ENCODE measurements at places on chromosomes 5 and 9. TPM values are rescaled to one million over a fixed set of nuclear protein-coding genes. Genes with fewer than 3 reads are reported as not detected.

Gene WDR31
- 1.2 TPM for total RNA-seq

Gene PCDHGA1
- total RNA-seq, result 0.44 TPM

Gene OCLN
- 2.4 TPM for total RNA-seq

Gene CTSV
- total RNA-seq, result 0.44 TPM

Gene SLCO6A1
- total RNA-seq, result 0.31 TPM

Gene BARHL1
- not detected for total RNA-seq

Gene SPINK4
- 0.31 TPM for total RNA-seq

- H3K27me3 ChIP-seq, result no peaks in the 10 kb centered on the region
- H3K27ac ChIP-seq, result peak overlapping the region; percentile 80
- no peak overlapping the region for H3K4me3 ChIP-seq
- no peaks in the 10 kb centered on the region for H3K36me3 ChIP-seq
Measured at GRCh38 chr5:142296914-142297417, 27.9 kb downstream of the SPRY4 start.

DNA sequence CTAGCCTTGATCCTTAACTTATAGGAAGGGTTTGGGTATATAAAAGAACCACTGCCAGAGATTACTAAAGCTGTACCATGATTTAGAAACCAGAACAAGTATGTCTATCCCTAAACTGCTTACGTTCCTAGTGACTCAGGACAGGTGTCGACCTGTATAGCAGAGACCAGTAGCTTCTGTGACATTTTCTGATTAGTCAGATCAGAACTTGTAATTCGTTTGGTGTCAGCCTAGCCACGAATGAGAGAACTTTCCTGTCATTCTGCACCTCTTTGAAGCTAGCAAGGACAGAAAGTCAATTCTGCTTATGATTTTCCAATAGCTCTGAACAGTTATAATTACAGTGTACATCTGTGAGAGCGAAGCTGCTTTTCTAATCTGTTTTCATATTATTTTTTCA lies 39.5 kb downstream of the PRKACG start:
- H3K4me3 ChIP-seq, result no peak overlapping the region
- H3K27ac ChIP-seq, result no peak overlapping the region
- no peaks in the 10 kb centered on the region for H3K4me1 ChIP-seq
- H3K36me3 ChIP-seq, result no peaks in the 10 kb centered on the region
- no peak for DNase-seq

DNA sequence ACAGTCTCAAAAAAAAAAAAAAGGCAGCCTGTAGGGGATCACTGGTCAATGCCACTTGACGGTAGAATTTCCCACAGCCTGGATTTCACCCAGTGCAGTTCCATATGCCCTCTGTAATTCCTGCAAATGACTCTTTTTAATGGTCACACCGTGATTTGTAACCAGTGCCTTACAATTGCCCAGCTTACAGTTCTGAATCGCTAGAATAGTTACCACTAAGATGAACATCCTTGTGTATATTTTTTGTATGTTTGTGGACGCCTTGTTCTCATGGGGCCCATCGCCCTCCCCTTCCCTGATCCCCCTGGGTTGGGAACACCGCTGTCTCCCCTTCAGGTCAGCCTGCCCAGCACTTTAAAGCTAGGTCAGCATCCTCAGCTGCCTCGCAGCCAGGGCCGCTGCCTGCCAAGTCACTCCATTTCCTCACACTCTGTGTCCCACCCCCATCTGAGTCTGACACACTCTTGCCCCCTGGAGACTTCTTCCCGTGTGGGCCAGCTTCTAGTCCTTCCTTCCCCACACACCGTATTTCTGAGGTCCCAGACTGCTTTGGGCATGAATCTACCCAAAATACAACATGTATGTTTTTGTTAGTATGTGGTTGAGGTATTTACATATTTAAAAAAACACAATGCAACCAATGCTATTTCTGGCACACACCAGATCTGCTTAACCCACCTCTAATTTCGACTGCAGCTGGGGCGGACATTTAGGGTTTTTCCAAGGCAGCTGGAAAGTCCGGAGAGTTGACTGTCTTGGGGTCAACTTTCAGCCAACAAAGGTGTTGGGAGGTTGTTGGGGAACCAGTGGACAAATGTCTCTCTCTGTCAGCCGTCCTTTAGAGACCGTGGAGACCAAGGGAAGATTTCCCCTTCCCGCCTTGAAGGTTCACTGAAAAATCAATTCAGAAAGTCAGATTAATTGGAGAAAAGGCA lies 120.5 kb upstream of the NEK6 start:
- no peak overlapping the region for H3K4me3 ChIP-seq
- peak; percentile 21 for DNase-seq
- H3K4me1 ChIP-seq, result peaks cover 4% of the 10 kb centered on the region
- no peaks in the 10 kb centered on the region for H3K27me3 ChIP-seq
- no peaks in the 10 kb centered on the region for H3K36me3 ChIP-seq
- H3K27ac ChIP-seq, result no peak overlapping the region

- no peak for DNase-seq
- peaks cover 8% of the 10 kb centered on the region for H3K36me3 ChIP-seq
- H3K27ac ChIP-seq, result no peak overlapping the region
Measured at GRCh38 chr5:148387325-148387724, 3.6 kb downstream of the FBXO38 start.

GRCh38 chr9:93308158-93308602 lies 124.2 kb downstream of the WNK2 start:
- no peak overlapping the region for H3K27ac ChIP-seq
- H3K4me3 ChIP-seq, result no peak overlapping the region
- peaks cover 3% of the 10 kb centered on the region for H3K36me3 ChIP-seq
- peaks cover 35% of the 10 kb centered on the region for H3K4me1 ChIP-seq
- no peaks in the 10 kb centered on the region for H3K27me3 ChIP-seq

DNA sequence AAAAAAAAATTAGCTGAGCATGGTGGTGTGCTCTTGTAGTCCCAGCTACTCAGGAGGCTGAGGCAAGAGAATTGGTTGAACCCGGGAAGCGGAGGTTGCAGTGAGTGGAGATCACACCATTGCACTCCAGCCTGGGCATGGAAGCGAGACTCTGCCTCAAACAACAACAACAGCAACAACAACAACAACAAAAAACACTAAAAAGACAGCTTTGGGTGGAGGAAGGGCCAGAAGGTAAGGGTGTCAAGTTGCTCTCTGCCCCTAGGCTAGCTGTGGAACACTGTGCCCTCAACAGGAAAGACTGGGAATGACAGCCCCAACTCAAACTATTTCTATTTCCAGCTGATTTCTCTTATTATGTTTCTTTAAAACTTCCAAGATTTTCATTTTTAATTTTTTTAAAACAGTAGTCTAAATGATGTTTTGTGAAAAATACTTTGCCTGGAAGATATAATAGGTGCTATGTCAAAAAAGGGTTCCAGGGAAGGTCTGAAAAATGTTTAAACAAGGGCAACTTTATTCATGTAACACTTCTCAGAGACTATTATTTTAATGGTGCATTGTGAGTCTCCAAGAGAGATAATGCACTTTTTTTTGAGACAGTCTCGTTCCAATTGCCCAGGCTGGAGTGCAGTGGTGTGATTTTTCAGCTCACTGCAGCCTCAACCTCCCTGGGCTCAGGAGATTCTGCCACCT lies 29.9 kb downstream of the CLINT1 start:
- no peaks in the 10 kb centered on the region for H3K27me3 ChIP-seq
- no peak for DNase-seq
- no peak overlapping the region for H3K4me3 ChIP-seq
- H3K36me3 ChIP-seq, result no peaks in the 10 kb centered on the region
- H3K27ac ChIP-seq, result no peak overlapping the region

GRCh38 chr5:88944751-88945531 lies 62.0 kb upstream of the MEF2C start:
- H3K36me3 ChIP-seq, result no peaks in the 10 kb centered on the region
- H3K27ac ChIP-seq, result peak overlapping the region; percentile 23
- H3K4me1 ChIP-seq, result peaks cover 27% of the 10 kb centered on the region
- peak; percentile 42 for DNase-seq
- no peaks in the 10 kb centered on the region for H3K27me3 ChIP-seq
- H3K4me3 ChIP-seq, result no peak overlapping the region

DNA sequence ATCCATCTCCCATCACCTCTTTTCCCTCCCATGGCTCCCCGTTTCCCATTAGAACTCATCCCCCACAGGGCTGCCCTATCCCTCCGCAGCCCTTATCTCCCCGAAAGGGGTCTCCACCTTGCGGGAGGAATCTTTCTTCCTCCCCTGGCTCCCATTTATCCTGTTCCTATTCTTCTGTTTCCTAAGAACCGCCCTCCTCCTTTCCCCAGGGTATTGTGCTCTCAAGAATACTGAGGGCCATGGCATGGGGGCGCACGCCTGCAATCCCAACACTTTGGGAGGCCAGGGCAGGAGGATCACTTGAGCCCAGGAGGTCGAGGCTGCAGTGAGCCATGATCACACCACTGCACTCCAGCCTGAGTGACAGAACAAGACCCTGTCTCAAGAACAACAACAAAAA lies 665 bp downstream of the CD72 start:
- H3K4me1 ChIP-seq, result peaks cover 14% of the 10 kb centered on the region
- no peak overlapping the region for H3K4me3 ChIP-seq
- H3K27ac ChIP-seq, result no peak overlapping the region
- H3K27me3 ChIP-seq, result peaks cover 37% of the 10 kb centered on the region

GRCh38 chr5:77318060-77318459 lies 107.6 kb downstream of the PDE8B start:
- no peak overlapping the region for H3K4me3 ChIP-seq
- no peaks in the 10 kb centered on the region for H3K27me3 ChIP-seq

DNA sequence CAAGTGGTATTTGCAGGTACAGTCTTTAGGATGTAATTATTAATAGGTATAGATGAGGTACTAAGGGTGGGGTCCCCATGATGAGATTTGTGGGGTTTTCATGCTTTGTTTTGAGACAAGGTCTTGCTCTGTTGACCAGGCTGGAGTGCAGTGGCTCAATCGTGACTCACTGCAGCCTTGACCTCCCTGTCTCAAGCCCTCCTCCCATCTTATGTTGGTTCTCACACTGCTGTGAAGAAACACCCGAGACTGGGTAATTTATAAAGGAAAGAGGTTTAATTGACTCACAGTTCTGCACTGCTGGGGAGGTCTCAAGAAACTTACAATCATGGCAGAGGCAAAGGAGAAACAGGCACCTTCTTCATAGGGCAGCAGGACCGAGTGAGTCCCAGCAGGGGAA lies 217.5 kb downstream of the CDK5RAP2 start:
- no peak for DNase-seq
- no peaks in the 10 kb centered on the region for H3K36me3 ChIP-seq
- H3K4me3 ChIP-seq, result no peak overlapping the region
- no peaks in the 10 kb centered on the region for H3K27me3 ChIP-seq
- peaks cover 4% of the 10 kb centered on the region for H3K4me1 ChIP-seq

GRCh38 chr5:53560028-53560427 lies 411 bp upstream of the NDUFS4 start:
- peak overlapping the region; percentile 74 for H3K4me3 ChIP-seq
- peak; percentile 24 for DNase-seq
- no peaks in the 10 kb centered on the region for H3K27me3 ChIP-seq
- peaks cover 3% of the 10 kb centered on the region for H3K4me1 ChIP-seq
- no peaks in the 10 kb centered on the region for H3K36me3 ChIP-seq

GRCh38 chr5:138583984-138584637 lies 8.9 kb upstream of the HSPA9 start:
- H3K27me3 ChIP-seq, result no peaks in the 10 kb centered on the region
- H3K36me3 ChIP-seq, result no peaks in the 10 kb centered on the region
- H3K4me1 ChIP-seq, result no peaks in the 10 kb centered on the region
- H3K27ac ChIP-seq, result no peak overlapping the region
- H3K4me3 ChIP-seq, result no peak overlapping the region

GRCh38 chr9:113636165-113636564 lies 172.6 kb downstream of the RGS3 start:
- H3K36me3 ChIP-seq, result no peaks in the 10 kb centered on the region
- peak; percentile 63 for DNase-seq
- H3K27me3 ChIP-seq, result no peaks in the 10 kb centered on the region
- H3K4me3 ChIP-seq, result no peak overlapping the region
- no peak overlapping the region for H3K27ac ChIP-seq

DNA sequence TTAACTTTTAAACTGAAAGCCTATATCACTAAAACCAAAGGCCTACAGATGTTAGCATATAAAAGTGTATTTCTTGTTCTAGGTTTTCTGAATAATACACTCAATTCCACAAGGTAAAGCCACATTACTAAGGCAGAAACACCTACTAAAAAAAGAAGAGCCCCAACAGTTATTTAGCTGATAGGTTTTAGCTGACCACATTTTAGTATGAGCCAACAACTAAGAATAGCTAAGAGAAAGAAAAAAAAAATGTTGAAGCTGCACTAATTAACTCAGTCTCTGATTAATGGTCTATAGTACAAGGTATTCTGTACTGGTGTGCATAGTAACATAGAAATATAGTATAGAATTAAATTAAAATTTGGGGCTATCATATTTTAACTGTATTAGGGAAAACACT lies 23.5 kb downstream of the ZFR start:
- H3K27ac ChIP-seq, result peak overlapping the region; percentile 22
- no peaks in the 10 kb centered on the region for H3K27me3 ChIP-seq
- H3K36me3 ChIP-seq, result peaks cover 5% of the 10 kb centered on the region
- no peak overlapping the region for H3K4me3 ChIP-seq
- peaks cover 10% of the 10 kb centered on the region for H3K4me1 ChIP-seq

- no peaks in the 10 kb centered on the region for H3K27me3 ChIP-seq
- H3K4me1 ChIP-seq, result no peaks in the 10 kb centered on the region
- H3K4me3 ChIP-seq, result no peak overlapping the region
- no peak for DNase-seq
- no peak overlapping the region for H3K27ac ChIP-seq
- H3K36me3 ChIP-seq, result no peaks in the 10 kb centered on the region
Measured at GRCh38 chr9:133251773-133252172, 23.2 kb downstream of the ABO start.
